Activated CD4-positive, alpha-beta T cell treated with anti-CD3 and anti-CD28 coated beads for 36 hours (primary cell): ENCODE measurements at places on chromosomes 5 and 9.

GRCh38 chr9:15182101-15182551 lies 124.9 kb downstream of the TTC39B start:
- no peak for DNase-seq

- DNase-seq, result no peak
Measured at GRCh38 chr5:72597456-72597948, 90.3 kb upstream of the ZNF366 start.

GRCh38 chr5:167361795-167362194 lies 929.6 kb upstream of the WWC1 start:
- no peak for DNase-seq

DNA sequence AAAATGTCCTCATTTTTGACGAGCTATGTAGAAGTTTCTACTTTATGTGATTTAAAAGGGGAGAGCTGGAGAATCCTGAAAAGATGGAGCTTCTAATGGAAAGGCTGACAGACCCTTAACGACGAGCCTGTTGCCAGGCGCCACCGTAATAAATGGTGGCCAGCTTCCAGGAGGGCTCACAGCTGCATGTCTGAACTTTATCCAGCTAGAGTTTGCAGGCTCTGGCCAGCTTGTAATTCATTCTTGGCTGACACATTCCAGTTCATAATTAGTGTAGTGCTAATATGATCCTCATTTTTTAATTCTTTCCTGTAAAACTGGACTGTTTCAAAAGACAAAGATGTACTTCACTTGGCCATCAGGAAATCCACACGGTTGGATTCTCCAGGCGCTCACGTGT lies 246.7 kb downstream of the GAS1 start:
- DNase-seq, result no peak

DNA sequence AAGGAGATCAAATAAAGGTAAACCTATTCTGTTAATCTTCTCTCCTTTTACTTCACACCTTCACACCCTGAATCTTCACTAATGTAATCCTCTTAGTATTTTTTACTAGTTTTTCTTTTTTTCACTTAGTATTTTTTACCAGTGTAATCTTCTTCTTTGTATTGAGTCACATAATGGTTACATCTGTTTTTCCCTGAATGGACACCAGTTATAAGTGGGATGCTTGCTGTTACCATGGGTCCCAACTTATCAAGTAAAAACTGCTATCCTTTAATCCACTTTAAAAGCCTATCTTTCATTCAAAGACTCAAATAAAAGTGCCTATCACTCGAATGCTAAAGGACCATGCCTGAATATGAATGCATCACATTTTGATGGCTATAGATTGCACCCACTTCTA lies 15.1 kb downstream of the ZFAND5 start:
- DNase-seq, result no peak

DNA sequence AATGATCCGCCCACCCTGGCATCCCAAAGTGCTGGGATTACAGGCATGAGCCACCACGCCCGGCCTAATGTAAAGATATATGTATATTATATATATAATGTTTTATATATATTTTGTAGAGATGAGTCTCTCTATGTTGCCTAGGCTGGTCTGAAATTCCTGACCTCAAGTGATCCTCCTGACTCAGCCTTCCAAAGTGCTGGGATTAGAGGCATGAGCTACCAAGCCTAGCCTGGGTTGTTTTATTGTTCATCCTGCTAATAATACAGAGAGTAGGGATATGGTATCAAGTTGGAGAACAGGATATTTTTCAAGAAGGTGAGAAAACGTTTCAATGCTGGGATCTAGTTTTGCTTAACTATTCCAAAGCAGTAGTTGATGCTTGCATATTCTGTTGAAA lies 2.9 kb downstream of the SEC24A start:
- no peak for DNase-seq

DNA sequence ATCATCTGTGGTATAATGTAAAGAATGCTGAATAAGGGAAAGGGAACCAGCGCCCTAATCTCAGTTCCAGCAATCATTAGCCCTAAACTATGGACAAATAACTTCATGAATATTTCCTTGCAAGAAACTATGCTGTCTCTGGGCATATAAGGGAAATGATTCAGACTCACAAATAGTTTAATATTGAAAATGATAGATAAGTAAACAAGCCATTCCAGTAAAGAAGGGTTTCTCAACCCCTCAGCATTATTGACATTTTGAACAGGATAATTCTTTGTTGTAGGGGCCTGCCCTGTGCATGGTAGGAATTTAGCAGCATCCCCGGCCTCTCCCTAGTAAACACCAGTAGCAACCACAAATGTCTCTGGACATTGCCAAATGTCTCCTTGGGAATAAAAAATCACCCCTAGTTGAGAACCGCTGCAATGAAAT lies 23.8 kb downstream of the C5 start:
- DNase-seq, result no peak

- DNase-seq, result no peak
Measured at GRCh38 chr9:119284587-119285337, 84.5 kb downstream of the BRINP1 start.

GRCh38 chr9:134442486-134443173 lies 116.4 kb downstream of the RXRA start:
- peak; percentile 51 for DNase-seq

GRCh38 chr9:112074250-112075008 lies 100.7 kb downstream of the SUSD1 start:
- DNase-seq, result peak; percentile 81

- no peak for DNase-seq
Measured at GRCh38 chr9:99393993-99394392, 171.9 kb downstream of the SEC61B start.

DNA sequence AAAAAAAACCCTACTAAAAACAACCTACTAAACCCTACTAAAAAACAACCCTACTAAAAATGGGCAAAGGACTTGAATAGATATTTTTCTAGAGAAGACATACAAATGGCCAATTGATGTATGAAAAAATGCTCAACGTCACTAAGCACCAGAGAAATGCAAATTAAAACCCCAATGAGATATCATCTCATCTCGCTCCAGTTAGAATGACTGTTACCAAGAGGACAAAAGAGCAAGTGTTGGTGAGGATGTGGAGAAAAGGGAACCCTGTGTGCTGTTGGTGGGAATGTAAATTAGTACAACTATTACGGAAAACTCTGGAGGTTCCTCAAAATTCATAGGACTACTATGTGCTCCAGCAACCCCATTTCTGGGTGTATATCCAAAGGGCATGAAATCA lies 10.8 kb downstream of the SDHA start:
- no peak for DNase-seq

DNA sequence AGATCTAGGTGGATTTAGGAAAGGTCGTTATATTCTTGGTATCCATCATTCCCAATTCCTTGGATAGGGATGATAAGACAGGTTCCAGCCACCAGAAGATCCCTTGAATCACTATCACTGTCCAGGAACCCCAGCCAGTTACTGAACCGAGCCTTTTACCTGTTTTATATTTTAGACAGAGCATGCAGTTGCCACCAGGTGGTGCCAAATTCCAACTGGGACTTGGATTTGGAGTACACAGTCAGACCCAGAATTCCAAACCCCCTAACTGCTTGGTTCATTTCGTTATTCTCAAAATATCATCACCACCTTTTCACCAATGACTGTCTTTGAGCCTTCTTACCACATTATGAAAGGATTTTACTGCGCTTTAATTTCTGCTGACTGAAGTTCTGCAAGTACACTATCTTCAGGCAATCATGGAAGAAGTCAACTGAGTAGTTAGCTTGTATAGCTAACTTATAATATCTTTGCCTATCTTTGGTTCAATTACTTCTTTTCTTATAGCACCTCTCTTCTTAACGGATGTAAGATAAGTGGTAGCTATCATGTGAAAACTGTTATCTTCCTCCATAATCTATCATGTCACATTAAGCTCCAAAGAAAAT lies 191.8 kb downstream of the PRR16 start:
- DNase-seq, result peak; percentile 37

GRCh38 chr9:131813116-131813515 lies 73.2 kb upstream of the RAPGEF1 start:
- DNase-seq, result no peak

GRCh38 chr5:134106991-134107701 lies 7.3 kb upstream of the TCF7 start:
- no peak for DNase-seq
